Cortex of kidney (tissue), 1 donor: ENCODE measurements at places on chromosomes 3 and 15.

DNA sequence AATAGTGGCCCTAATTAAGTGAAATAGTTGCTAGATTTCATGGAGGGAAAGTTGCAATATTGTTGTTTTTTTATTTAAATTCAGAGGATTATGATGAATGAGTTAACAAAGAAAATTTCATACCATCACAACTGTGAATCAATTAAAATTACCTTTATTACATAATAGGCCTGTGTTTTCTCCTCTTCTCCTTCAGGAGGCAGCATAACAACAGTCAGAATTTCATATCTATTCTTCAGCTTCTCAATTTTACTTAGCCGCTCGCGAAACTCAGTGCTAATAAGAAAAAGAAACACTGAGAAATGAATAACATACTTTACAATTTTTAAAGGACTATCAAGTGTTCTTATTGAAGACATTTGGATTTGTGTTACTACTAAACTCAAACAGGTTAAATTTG lies 29.4 kb downstream of the TTC14 start:
- DNase-seq = no peak

GRCh38 chr3:68667346-68667745 lies 265.0 kb downstream of the TAFA4 start:
- DNase-seq = no peak

- no peak for DNase-seq
These were observed 3.0 kb upstream of the TNFAIP8L3 start for GRCh38 chr15:51097553-51098330.

DNA sequence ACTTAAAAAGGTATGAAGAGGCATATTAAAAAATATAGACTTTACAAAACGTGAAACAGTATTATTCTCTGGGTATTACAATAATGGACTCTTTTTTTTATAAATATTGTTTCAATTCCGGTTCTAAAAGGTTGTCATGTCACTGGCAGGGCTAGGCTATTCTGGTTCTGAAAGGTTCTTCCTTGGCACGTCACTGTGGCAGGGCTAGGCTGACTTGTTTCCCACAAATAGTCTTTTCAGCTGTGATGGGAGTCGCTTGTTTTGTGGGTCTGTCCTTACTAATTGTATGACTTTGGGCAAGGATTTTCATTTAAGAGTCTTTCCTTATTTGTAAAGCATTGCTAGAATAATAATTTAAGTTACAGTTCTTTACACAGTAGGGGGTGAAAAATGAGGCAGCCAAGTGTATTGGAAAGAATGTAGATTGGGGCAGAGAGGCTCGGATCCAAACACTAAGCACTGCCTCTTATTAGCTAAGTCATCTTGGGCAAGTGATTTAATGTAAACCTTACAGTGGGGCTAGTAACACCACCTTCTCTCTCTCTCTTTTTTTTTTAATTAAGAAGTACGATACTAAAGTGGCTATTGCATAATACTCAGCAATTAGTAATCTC lies 12.4 kb upstream of the MELTF start:
- no peak for DNase-seq

- no peak for DNase-seq
These were observed 645.4 kb downstream of the ZBBX start for GRCh38 chr3:166734734-166735133.

DNA sequence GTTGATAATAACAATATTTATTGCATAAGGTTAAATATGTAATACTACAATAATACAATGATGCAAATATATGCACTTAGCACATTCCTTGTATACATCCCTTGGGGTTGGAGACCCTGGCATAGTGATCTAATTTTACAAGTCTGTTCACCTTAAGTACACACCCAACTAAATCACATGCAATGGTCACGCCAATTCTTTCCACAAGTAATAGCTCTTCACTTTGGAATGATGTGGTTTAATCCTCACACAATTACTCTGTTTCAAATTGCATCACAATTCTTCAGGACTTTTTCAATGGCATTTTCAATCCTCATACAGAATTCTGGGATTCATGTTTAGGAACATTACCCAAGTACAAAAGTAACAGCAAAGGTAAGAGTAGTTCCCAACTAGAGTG lies 27.3 kb upstream of the SPRED1 start:
- DNase-seq = no peak

DNA sequence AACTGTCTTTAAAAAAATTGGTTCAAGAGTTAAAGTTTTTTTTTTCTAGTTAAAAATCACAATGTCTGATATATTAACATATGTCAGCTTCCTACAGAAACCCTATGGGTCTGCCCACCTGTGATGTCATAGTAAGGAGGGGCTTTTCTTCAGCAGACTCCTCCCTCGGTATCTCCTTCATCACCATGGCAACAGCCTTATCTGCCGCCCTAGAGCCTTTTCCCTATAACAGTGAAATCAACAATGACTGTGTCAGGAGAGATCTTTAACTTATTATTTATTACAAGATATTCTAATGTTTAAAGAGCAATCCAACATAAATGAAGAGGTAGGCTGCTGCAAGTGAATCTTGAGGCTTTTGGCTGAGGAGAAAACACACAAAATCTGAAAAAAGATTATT lies 138.7 kb downstream of the PEX5L start:
- DNase-seq = no peak

GRCh38 chr3:48429960-48430707 lies at the start of gene PLXNB1:
PLXNB1 (minus strand) TSS chr3:48430086; CDS start chr3:48424611, 5,475 bp downstream.
- DNase-seq = no peak

DNA sequence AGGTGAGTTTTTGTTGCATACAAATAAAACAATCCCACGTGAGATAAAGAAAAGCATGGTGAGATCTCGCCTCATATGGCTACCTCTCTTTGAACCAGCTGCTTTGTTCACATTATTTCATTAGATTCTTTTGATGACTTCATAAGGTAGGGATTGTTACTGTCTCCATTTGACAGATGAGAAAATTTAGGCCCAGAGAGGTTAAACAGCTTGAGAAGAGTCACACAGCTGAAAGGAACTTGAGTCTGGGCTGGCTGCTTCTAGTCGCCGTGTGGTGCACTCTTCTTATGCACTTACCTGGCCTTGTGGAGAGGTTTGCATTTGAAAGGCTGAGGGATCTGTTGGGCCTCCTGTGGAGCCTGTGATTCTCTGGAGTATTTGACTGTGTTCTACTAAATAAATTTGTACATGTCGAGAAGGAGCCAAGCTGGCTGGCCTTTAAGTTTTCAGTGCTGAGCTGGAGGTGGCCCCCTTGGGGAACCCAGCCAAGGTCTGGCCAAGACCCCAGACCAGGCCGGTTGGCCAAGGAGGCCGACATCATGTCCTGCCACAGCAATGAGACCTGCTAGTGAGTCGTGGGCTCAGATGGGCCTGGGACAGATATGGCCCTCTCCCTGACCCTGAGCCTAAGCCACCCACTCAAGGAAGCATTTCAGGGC lies 125.1 kb downstream of the SMAD6 start:
- no peak for DNase-seq

DNA sequence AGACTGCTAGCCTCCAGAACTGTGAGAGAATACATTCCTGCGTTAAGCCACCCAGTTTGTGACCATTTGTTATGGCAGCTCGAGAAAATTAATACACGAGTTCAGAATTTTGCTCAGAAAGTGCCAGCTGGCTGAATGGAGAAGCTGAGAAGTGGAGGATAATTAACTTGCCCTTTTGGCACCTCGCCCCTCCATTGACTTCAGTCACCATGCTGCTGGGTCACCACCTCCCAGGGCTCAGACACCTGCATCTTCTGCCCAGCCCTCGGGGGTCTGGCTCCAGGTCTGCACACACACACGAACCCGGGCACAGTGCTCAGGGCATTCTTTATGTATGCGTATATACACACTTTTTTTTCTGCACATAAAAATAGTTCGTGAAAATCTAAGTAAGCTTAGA lies 32.0 kb downstream of the AMOTL2 start:
- no peak for DNase-seq

- no peak for DNase-seq
These were observed 47.8 kb downstream of the DAPK2 start for GRCh38 chr15:63998489-63998888.

DNA sequence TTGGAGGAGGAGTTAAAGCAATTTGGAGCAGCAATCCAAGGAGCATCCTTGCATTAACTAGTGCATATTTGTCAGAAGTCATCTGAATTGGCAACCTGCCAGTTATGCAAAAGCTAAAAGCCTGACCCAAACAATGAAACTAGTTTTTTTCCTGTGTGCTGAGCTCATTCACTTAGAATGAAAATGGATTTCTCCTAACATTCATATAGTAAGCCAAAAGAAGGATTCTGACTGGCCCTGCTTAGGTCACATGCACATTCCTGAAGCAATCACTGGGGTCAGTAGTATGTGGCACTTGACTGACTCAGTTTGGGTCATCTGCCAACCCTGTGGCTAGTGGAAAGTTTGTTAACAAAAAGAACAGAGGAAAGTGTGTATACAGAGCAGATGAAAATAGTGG lies 30.5 kb downstream of the OXSM start:
- no peak for DNase-seq

- no peak for DNase-seq
These were observed 28.4 kb upstream of the MAGI1 start for GRCh38 chr3:66066963-66067617.

GRCh38 chr15:26772154-26773066 lies at the start of gene GABRB3:
GABRB3 (minus strand) TSS chr15:26773066.
- no peak for DNase-seq

DNA sequence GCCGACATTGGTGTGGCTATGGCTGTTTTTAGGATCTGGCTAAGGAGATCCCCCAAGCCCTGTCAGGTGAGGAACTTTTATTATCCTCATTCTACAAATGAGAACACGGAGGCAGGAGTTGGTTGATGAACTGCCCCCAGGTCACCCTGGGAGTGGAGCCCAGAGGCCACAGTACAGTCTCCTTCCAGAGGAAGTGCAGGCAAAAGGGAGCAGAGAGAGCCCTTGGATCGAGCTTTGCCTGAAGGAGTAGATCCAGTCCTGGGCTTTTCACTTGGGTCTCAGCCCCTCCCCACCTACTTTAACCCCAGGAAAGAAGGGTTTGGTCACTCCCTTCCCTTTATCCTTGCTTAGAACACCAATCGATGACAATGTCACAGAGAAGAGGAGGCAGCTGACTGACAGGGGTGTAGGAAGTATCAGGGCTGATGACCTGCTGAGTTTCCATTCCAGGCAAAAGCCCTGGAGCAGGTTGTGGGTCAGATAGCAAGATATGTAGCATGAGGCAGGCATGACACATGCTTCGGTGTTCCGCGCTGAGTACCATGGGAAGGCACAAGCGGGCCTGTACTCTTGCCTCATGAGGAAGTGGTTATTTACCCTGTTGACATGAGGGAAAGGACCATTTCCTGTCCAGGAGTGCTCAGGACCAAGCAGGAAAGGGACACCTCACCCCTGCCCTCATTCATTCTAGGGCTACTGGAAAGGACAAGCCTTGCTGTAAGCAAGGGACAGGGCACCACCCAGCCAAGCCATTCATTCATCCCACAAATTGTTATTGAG lies 5.8 kb upstream of the PLA2G4D start:
- DNase-seq = no peak

DNA sequence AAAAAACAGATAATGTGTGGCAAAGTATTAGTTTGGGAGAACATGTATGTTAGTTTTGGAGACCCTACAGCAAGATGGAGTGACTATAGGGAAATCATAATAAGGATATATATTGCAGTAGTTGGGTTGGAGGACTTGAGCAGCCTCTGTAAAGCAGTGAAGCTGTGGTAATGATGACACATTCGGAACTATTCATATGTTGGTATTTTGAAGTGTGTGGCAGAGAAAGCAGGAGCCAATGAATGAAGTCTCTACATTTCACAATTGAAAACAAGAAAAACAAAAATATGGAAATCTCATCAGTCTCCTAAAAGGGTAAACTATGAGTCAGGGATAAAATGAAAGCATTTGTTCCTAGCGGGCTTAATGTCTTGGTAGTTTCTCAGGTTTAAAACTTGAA lies 645.9 kb downstream of the OTOL1 start:
- DNase-seq = no peak

GRCh38 chr3:105933871-105934270 lies 65.1 kb upstream of the CBLB start:
- no peak for DNase-seq

DNA sequence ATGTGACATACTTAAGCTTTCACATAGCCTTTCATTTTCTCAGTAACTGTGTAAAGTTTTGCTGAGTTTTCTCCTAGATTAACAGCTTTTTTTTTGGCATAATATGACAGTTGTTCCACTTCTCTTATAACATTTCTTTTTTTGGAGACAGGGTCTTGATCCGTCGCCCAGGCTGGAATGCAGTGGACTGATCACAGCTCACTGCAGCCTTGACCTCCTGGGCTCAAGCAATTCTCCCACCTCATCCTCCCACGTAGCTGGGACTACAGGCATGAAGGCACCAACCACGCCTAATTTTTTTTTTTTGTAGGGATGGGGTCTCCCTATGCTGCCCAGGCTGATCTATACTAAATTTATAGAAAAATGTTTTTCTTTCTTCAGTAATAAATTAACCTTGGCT lies 30.1 kb downstream of the DLG1 start:
- no peak for DNase-seq

GRCh38 chr3:15585111-15585845 lies 16.1 kb downstream of the HACL1 start:
- DNase-seq = no peak

DNA sequence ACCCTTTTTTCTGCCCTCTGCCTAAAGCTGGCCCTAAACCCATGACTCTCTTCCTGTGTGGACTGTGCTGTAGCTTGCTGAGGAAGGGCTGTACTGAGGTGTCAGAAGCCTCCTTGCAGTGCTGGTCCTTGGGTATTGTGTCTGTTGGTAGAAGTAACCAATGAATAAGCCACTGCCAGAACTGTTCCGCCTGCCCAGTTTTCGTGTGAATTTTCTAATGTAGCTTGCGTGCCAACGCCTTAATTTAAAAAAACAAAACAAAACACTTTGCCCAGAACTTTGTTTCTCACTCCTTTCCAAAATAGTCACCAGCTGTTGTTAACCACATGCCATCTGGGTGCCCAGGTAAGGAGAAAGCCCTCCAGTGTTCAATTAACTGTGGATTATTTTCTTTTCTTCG lies 101.9 kb downstream of the KLHL25 start:
- DNase-seq = no peak

DNA sequence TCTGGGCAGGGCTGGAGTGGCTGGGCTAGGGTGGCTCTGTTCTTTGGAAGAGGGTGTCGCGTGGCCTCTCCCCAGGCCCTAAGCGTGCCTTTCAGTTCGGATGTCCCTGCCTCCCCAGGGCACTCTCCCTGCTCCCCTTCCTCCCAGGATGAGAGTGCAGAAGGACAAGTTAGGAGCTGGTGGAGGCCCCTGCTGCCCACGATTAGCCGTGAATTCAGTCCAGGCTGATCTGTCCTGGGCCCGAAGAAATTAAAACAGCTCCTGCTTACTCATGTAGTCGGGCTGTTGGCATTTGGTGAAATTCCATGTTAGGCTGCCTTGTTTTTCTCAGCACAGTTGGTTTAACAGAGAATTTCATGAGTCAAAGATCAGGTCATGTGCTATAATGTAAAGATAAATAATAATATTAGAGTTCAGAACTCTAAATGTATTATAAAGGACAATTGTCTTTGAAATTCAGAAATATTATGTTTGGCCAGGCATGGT lies 24.5 kb downstream of the NIPA1 start:
- DNase-seq = no peak
